T1000 (cell line): ENCODE measurements at places on chromosomes 1 and 21.
A peak's percentile ranks its signal among the peaks of the same experiment; 100 is the strongest.

GRCh38 chr1:193283016-193283415 lies 96.6 kb upstream of the B3GALT2 start:
- no peak for DNase-seq

GRCh38 chr1:45012639-45013278 lies 705 bp downstream of the UROD start:
- DNase-seq = peak; percentile 18

GRCh38 chr1:45814776-45815175 lies 11.4 kb downstream of the MAST2 start:
- DNase-seq = no peak

- no peak for DNase-seq
These were observed 6.0 kb downstream of the GORAB start for GRCh38 chr1:170537798-170538503.

DNA sequence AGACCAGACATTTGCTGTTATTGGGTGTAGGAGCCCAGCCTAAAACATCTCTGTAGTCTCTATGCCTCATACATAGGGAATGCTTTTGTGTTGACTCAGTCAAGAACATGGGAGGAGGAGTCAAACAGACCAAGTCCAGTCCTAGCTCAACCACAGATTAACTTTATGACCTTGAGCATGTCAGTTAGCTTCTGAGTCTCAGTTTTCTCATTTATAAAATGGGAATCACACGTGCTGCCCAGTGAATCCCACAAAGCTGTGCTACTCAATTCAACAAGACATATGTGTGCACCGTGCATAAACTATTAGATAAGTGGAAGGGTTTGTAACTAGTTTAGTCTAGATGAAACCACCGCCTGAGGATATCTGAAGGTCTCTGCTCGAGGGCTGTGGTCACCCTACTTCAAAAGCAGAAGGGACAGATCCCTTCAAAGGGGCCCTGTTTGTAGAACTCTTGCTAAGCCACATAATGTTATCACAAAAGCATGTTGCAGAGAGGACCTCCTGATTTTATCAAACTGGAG lies 109.5 kb upstream of the NFIA start:
- DNase-seq = peak; percentile 3

- peak; percentile 80 for DNase-seq
These were observed 42.5 kb upstream of the POFUT2 start for GRCh38 chr21:45330075-45330781.

DNA sequence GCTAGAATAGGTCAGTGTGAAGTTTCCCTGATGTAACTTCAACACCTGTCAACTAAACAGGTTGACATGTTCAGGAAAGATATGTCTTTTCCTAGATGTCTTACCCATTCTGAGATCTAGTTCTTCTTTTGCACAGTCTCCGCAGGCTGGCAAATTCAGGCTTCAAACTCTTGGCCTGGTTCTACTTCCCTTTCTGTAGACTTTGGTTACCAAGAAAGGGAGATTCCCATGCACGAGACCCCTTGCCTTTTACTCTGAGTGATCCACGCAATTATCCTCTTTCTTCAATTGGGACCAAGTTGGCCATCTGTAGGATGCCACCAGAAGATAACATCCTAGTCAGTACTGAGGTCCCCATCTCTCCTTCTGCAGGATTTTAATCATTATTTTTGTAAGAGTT lies 2.0 kb downstream of the CFAP45 start:
- no peak for DNase-seq

DNA sequence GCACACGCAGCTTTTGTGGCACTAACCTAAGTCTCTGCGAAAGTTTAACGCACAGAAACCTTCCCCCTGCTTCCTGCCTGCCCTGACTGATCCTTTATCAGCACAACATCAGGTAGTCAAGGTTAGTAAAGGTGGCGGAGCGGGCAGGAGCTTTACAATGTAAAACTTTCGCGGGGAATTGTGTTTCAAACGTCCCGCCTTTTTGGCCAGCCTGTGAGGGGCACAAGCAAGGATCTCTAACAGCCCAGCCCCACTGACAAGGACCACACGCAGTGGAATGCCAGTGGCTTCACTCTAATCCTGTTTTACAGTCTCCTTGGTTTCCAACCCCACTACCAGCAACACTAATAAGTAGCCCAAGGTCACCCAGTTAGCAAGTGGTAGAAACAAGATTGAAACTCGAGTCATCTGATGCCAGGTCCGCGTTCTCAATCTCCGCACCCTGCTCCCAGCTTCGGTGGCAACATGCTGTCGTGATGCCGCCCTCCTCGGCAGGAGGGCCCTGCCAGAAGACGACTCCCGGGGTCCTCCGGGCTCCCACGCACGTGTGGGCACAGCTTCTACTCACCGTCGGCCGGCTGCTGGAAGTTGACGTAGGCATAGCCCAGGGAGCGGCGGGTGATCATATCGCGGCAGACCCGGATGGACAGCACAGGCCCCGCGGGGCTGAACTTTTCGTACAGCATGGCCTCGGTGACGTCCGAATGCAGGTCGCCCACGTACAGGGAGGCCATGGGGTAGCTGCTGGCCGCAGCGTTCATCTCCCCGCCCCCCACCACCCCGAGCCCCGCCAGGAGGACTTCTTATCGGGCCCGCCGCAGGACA lies 1.2 kb downstream of the PABPC4 start:
- peak; percentile 18 for DNase-seq

GRCh38 chr1:221263831-221264767 lies 384.9 kb downstream of the HLX start:
- DNase-seq = peak; percentile 68

GRCh38 chr21:43291347-43291950 lies 122.6 kb downstream of the CRYAA start:
- no peak for DNase-seq

GRCh38 chr1:31063631-31064030 lies 1.9 kb downstream of the PUM1 start:
- DNase-seq = no peak

GRCh38 chr1:228897901-228898300 lies 162.6 kb downstream of the RHOU start:
- DNase-seq = no peak

DNA sequence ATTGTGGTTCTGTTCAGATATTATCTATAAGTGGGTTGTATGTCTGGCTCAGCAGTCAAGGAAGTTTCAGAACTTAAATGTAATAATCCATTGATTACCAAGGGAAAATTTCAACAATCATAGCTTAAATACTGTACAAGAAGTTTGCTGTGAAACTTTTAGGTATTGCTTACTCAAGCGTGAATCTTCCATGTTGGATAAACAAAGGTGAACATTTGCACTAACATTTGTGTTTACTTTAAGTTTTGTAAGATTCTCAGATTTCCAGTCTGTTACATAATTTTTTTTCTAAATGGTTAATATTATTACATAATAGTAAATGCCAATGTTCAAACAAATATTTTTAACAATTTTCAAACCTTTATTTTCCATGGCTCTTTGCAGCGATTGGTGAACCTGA lies 285.6 kb downstream of the NCAM2 start:
- no peak for DNase-seq

GRCh38 chr21:41164052-41164451 lies 3.9 kb upstream of the BACE2 start:
- no peak for DNase-seq

GRCh38 chr1:60895701-60896100 lies 186.7 kb upstream of the NFIA start:
- DNase-seq = no peak

- DNase-seq = no peak
These were observed 13.4 kb downstream of the HOOK1 start for GRCh38 chr1:59828160-59828559.

GRCh38 chr1:96519851-96520578 lies 201.6 kb upstream of the PTBP2 start:
- no peak for DNase-seq

DNA sequence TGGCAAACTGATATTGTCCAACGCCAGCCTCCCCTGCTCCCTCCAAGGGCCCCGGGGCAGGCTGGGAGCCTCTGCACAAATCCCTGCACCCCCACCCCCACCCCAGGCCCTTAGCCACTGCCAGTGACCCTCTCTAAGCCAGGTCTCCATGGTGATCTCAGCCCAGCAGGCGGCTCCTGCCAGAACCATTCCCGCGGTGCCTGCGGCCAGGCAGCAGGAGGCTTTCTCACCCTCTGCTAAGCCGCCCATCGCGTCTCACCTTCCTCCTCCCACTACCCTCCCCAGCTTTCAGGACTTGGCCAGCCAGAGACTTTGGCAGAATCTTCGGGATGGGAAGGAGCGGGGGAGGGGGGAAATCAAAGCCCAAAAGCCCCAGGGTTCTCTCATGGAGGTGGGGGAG lies 46.8 kb upstream of the WASF2 start:
- DNase-seq = peak; percentile 65

DNA sequence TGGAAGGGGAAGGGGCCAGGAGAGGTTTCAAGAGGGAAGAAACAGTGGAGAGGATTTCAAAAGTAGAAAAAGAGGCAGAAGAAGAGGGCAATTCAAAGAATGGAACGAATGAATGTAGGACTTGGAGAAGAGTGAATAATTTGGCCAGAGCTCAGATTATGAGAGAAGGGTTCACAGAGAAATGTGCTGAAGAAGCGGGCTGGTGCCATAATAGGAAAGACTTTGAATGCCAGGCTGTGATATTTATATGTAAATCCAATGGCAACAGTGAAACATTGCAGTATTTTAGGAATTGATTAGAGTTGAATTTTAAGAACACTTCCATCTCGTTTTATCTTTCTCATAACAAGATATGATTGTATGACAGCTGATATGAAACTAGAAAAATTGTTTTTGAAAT lies 36.0 kb upstream of the ANGPTL7 start:
- no peak for DNase-seq

DNA sequence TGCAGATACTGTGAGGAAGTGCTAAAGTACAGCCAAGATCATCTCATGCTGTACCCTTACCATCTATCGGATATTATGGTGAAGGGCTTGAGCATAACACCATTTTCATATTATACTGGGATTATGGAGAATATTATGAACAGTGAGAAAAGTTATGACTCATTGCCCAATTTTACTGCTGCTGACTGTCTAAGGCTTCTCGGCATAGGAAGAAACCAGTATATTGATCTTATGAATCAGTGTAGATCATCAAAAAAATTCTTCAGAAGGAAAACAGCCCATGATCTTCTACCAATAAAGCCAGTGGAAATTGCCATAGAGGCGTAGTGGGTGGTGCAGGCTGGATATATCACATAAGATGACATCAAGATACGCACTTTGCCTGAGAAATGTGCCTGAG lies 47.7 kb downstream of the PPIAL4G start:
- DNase-seq = no peak

DNA sequence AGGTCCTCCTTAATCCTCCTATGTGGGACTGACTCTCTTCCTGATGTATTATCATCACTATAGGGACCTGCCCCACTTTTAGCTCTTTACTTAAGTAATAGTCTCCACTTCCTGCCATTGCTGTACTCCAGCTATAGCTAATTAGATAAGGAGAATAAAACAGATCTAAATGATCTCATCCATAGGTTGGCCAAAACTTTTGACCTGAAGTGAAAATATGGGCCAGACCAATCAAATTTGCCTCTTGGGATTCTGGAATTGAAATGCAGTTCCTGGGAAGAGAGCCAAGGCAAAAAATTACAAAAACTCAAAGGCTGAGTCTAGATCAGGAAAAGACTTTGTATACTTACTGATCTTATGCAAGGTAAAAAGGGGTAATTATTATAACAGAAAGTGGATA lies 36.1 kb upstream of the PDE4B start:
- no peak for DNase-seq

GRCh38 chr21:21188513-21189195 lies 190.4 kb downstream of the NCAM2 start:
- no peak for DNase-seq

DNA sequence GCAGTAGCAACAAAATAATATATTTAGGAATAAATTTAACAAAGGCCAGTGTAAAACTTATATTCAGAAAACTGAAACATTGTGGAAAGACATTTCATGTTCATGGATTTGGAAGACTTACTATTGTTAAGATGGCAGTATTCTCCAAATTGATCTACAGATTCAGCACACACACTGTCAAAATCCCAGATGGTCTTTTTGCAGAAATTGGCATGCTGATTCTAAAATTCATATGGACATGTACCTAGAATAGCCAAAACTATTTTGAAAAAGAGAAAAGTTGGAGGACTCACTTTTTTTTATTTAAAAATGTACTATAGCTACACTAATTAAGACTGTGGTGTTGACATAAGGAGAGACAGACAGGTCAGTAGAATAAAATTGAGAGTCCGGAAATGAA lies 32.0 kb upstream of the SH3D21 start:
- DNase-seq = no peak

DNA sequence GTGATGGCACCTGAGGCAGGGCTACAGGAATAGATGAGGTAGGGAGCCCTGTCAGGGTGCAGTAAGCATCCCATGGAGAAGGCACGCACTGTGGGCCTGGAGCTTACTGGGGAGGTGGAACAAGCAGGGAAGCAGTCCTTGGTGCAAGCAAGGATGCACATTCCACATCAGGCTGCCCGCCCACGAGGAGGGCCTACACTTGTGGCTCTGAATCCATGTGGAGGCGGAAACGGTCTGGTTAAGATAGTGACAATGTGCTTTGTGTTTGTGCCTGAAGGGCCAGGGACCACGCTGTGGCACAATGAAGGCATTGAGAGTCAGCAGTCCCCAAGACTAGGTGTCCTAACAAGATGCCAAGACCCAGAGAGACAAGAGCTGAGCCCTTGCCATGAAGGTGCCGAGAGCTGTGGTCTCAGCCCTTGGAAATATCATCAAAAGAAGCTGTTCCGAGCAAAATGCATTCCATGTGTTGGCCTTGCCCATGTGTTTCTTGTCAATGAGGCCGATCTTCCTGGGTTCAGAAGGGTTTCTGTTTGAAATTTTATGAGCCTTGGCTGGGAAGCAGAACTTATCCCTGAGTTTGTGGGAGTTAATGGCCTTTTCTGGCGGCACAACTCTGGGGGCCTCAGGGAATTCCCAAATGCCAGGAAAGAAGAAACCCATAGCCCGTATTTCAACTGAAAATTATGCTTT lies 111.9 kb downstream of the NGF start:
- DNase-seq = no peak

DNA sequence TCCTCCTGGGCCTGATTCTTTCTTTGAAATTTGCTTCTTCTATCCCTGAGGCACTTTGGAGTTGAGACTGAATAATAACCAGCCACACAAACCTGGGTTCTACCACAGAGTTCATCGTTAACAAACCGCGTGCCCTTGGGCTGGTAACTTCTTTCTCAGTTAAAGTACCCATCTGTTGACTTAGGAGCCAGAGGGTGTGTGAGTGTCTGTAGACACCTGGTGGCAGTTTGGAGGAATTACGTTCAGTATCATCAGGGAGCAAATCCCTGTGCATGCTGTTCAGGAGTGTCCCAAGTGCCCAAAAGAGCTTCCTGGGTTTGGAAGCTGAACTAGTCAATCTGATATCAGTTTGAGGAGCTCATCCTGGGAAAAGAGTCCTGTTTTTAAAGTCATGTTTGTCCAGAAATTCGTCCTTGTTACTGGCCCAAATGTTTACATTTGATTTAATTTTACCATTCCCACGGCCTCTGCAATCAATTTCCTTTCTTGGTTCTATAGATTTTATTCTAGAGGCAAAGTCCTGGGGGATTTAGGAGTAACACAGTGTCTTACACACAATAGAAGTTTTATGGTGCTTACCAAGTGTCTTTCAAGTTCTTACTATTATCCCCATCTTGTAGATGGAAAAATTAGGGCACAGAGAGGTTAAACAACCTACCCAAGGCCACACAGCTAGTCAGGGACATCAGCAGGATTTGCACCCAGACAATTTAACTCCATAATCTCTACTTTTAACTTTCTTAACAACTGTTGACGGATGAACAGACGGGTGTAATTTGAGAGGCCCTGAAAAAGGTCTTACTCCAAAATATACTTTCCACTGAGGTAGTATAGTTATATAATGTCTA lies 26.7 kb upstream of the RPTN start:
- no peak for DNase-seq
